H9 (cell line): ENCODE measurements at places on chromosomes 16 and 17.

DNA sequence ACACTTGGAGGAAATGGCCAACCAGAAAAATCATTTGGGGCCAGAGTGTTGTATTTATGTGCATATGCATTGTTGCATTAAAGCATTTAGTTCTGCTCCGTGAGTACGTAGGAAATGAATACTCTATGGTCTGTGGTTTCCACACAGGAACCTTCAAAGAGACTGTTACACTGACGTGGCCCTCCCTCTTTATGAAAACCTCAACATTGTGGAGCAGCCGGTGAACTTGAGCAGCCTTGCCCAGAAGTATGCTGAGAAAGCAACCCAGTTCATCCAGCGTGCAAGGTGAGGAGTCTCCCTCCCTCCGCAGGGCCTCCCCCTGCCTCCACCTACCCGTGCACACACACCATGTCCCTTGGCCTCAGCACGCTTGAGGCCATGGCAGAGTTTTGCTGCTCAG lies 65.2 kb downstream of the ARSG start:
- no peak for DNase-seq

DNA sequence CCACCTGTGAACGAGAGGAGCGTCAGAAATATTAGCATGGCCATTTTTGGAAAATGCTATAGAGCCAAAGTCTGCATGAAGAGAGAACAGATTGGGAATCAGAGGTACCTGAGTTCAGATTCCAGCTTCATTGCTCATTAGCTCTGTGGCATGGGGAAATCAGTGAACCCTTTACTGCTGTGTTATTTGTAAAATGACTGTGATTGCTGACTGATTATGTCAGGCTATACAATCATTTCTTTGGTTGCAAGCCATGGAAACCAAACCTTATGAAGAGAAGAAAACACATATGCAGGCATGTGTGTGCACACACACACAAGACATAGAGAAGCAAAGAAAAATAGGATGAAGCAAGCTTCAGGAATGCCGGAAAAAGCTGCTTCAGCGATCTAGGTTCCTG lies 101.4 kb upstream of the HSBP1 start:
- DNase-seq = no peak

GRCh38 chr17:66169839-66170238 lies 22.1 kb downstream of the CEP112 start:
- no peak for DNase-seq

GRCh38 chr16:2983706-2984136 lies 3.5 kb upstream of the PKMYT1 start:
- peak; percentile 90 for DNase-seq

GRCh38 chr16:4913130-4913773 lies 23.7 kb downstream of the PPL start:
- DNase-seq = no peak

DNA sequence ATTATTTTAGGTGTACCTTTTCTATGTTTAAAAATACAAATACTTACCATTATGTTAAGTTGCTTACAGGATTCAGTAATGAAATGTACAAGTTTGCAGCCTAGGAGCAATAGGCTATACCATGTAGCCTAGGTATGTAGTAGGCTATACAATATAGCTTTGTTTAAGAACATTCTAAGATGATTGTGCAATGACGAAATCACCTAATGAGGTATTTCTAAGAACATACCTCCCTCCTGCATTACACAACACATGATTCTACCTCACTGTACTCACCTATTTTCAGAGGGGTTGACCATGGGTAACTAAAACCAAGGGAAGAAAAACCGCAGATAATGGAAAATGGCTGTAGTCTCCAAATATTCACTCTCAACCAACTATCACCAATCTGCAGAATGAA lies 35.3 kb upstream of the TBC1D3K start:
- no peak for DNase-seq

DNA sequence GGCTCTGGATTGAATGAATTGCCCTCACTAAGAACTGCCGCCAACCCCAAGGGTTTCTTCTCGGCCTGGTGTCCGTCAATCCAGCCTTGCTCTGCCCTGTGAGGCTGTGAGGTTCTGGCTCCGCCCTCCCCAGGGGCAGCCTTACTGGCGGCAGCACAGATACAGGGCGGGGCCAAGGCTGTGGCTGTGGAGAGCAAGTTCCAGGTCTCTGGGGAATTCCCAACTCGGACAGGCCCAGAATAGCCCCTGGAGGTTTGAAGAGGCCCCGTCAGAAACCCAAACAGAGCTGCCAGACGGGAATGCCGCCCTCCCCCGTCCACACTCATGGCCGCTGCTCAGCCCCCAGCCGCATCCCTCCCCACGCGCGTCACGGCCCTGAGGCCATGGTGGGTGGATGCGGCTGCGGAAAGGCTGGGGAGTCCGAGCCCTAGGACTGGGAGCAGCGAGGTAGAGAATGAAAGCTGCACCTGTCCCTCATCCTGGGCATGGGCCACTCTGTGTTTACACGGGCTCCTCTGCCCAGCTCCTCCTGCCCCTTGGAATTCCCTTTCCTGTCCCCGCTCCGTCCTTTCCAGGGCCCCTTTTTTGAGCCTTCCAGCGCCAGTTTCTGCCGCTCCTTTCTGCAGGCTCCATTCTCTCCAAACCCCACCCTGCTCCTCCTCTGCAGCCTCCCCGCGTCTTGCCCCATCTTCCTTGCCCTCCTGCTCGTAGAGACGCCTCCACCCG lies 660 bp upstream of the PRRT2 start:
- DNase-seq = peak; percentile 98

DNA sequence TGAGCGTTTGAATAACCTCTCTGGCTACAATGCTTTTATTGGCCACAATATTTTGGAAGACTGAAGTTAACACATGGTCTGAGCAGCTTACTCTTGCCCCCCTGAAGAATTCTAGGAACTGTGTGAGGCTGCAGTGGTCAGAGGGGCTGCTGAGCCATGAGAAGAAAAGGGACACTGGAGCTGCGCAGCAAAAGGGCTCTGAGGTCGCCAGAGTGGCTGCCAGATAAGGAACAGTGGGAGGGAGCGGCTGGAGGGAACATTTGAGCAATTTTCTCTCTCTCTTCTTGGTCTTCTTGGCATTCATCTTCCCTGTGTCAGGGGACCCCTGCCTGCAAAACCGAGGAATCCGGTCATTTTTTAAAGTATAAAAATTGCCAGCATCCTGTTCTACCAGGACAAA lies 66.1 kb downstream of the CPPED1 start:
- DNase-seq = no peak

DNA sequence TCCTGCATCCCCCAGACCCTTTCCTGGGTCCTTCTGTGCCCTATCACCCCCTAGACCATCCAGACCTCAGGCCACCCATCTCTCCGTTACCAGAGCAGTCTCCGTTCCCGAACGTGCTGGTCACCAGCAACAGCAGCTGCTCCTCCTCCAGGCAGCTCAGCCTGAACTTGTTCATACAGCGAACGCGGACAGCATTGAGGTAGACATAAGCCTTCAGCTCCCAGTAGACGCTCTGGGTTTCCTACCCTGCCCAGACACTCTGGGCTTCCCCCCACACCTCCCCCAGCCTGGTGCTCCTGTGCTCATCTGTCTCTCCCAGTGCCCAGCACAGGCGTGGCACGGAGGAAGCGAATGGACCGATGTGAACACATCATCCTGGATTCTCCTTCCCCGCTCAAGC lies 41.6 kb upstream of the RNFT1 start:
- peak; percentile 17 for DNase-seq

GRCh38 chr16:84532855-84533486 lies 28.5 kb upstream of the MEAK7 start:
- DNase-seq = no peak

GRCh38 chr16:81626181-81626674 lies 152.9 kb upstream of the PLCG2 start:
- no peak for DNase-seq

GRCh38 chr17:29060475-29060874 lies 17.5 kb downstream of the PIPOX start:
- DNase-seq = no peak

- peak; percentile 66 for DNase-seq
Measured at GRCh38 chr17:81445642-81446503, 50.6 kb downstream of the BAHCC1 start.

DNA sequence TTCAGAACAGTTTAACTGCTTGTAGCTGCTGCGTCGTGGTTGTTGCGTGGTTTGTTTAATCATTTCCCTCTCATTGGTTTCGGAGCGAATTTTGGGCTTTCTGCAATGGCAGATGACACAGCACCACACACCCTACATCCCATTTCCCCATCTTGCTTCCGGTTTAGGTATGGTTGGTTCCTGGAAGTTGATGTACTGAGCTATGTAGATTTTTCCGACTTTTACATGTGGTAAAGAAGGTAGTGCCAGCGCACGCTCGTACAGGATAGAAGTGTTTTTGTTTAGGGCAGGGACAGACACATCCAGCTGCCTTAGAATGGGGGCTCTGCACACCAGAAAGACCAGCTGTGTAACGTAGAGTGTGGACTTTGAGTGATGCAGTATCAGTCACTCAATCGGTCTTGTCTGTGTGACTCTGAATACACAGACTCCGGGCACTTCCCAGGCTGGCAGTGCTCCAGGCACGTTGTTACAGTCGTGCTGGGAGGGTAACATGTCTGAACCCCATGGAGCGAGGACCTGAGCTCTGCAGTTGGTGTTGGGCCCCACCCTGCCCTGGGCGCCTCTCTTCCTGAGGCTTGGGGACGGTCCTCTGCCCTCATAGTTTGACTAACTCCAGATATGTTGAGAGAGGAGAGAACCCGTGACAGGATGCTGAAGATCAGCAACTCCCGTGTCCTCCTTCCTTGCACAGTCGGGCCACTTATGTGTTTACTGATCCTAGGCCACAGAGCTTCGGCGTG lies 172.0 kb upstream of the CHMP6 start:
- no peak for DNase-seq
